ENCODE measurements at places on chromosomes 12 and 14.

- DNase-seq = no peak
Observed at GRCh38 chr12:70853326-70853725, 67.2 kb downstream of the PTPRR start.

GRCh38 chr12:89038831-89039512, 313.3 kb downstream of the DUSP6 start:
- DNase-seq = no peak

DNA sequence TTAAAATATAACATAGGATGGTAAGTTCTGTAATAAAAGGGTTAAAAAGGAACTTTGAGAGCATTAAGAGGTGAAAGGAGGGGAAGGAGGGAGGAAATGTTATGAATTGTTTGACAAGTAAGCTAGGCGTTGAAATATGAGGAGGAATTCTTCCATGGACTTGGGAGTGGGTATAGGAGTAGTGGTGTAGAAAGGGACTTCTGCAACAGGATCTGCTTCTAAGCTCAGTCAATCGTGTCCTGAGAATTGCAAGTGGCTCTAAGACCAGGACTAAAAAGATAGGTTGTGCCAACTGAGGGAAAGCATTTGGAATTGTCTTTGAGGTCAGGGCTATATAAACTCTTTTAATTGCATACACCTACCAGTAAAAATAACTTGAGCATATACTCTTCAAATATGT, 74.1 kb upstream of the SLC38A2 start:
- DNase-seq = no peak

DNA sequence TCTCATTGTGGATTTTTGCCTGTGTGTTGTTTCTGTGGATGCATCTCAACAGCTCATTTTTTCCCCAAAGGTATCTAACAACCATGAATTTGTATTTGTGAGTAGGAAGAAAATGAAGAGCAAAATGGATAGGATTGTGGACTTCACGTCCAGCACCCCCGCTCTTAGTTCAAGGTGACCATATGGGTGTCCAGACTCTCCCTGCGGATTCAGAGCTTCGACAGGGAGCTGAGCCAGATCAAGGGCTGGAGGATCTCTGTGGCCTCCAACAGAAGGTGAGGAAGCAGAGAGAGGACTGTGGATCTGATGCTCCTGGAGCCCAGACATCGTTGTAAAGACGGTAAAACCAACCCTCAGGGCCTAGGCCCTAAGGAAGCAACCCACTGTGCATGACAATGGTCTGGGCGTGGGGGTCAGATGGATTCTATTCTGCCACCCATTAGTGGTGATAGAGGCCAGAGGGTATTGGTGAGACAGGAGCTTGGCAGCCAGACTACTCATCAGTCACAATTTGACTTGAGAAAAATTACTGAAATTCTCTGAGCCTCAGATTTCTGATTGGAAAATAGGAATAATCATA, 659.7 kb upstream of the TMEM132C start:
- no peak for DNase-seq

DNA sequence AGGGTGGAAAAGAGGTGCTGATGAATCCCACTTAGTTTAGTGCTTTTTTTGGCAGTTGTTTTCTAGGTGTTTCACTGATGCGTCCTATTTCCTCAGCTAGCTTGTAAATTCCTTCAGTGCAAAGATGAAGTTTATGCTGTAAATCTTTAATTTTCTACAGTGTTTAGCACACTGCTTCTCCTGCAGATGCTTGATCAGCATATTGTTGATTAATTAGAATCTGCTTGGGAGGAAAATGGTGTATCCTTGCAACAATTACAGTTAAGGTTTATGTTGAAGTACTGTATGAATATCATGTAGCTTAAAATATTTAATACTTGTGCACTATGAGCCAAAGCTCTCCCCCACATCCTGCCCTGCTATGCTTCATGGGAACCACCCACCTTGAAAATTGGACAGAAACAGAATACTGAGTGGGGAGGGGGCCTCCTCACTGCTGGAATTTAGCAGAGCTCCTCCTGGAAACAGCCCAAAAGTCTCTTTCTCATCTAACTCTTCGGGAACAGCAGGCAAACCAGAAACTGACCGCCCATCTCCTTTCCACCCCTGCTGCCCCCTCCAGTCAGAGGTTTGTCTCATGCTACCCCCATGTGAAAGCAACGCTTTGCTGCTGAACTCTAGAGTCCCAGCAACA, 20.3 kb upstream of the DHRS4 start:
- no peak for DNase-seq

GRCh38 chr12:50317203-50317602, 33.9 kb upstream of the LIMA1 start:
- no peak for DNase-seq

GRCh38 chr12:102902093-102902492, 15.0 kb downstream of the PAH start:
- no peak for DNase-seq

- DNase-seq = no peak
Observed at GRCh38 chr12:94401326-94401725, 58.3 kb downstream of the CEP83 start.

DNA sequence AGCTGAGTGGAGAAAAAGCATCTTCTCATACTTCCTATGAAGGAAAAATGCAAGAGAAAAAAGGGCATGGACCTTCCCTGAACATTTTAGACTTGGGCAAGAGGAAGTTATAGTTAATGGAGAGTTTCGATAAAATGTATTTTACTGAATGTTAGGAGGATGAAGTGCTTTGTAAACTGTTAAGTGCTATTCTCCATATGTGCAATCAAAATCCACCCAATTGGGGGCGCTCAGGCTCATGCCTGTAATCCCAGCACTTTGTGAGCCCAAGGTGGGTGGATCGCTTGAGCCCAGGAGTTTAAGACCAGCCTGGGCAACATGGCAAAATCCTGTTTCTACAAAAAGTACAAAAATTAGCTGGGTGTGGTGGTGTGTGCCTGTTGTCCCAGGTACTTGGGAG, 1.9 kb upstream of the CNPY2 start:
- no peak for DNase-seq

Measured in activated naive CD4-positive, alpha-beta T cell treated with anti-CD3 and anti-CD28 coated beads, Interleukin-2, amount 10 ng/mL, durations not matched to agents 7 days and 5 days (primary cell).